Smooth muscle cell of the umbilical artery (primary cell): ENCODE measurements at places on chromosomes 7 and 10. TPM values are rescaled to one million over a fixed set of nuclear protein-coding genes. Genes with fewer than 3 reads are reported as not detected.

MMRN2 gene
- total RNA-seq: 2.4 and 3.0 TPM in 2 replicates

MRLN gene
- total RNA-seq: not detected in 2 replicates

ZNF37A gene
- 12.8 and 17.1 TPM in 2 replicates for total RNA-seq

UCN3 gene
- total RNA-seq: not detected in 2 replicates

CDHR1 gene
- total RNA-seq: under 0.01 and 0.18 TPM in 2 replicates

PCLO gene
- 0.59 and 3.0 TPM in 2 replicates for total RNA-seq

ERVW-1 gene
- total RNA-seq: not detected in 2 replicates

CCDC172 gene
- total RNA-seq: not detected in 2 replicates

ARMC3 gene
- total RNA-seq: not detected in 2 replicates

PNLIP gene
- not detected in 2 replicates for total RNA-seq

CUL1 gene
- 49.3 and 71.6 TPM in 2 replicates for total RNA-seq

ADIRF gene
- 1.3 and 1.5 TPM in 2 replicates for total RNA-seq

PRF1 gene
- total RNA-seq: not detected in 2 replicates

CTTNBP2 gene
- total RNA-seq: 0.78 TPM in 1 of 2 replicates, not detected in the other

EEPD1 gene
- 1.5 and 3.6 TPM in 2 replicates for total RNA-seq

GPRIN2 gene
- total RNA-seq: not detected in 2 replicates
